ENCODE measurements at places on chromosomes 1 and 21.

- peak; percentile 35 for DNase-seq
Observed at GRCh38 chr1:85544689-85545215, 35.8 kb upstream of the CCN1 start.

GRCh38 chr1:236766506-236766905 is 28.6 kb upstream of the MTR start:
- no peak for DNase-seq

GRCh38 chr1:228953207-228953606 is 217.9 kb downstream of the RHOU start:
- DNase-seq = no peak

DNA sequence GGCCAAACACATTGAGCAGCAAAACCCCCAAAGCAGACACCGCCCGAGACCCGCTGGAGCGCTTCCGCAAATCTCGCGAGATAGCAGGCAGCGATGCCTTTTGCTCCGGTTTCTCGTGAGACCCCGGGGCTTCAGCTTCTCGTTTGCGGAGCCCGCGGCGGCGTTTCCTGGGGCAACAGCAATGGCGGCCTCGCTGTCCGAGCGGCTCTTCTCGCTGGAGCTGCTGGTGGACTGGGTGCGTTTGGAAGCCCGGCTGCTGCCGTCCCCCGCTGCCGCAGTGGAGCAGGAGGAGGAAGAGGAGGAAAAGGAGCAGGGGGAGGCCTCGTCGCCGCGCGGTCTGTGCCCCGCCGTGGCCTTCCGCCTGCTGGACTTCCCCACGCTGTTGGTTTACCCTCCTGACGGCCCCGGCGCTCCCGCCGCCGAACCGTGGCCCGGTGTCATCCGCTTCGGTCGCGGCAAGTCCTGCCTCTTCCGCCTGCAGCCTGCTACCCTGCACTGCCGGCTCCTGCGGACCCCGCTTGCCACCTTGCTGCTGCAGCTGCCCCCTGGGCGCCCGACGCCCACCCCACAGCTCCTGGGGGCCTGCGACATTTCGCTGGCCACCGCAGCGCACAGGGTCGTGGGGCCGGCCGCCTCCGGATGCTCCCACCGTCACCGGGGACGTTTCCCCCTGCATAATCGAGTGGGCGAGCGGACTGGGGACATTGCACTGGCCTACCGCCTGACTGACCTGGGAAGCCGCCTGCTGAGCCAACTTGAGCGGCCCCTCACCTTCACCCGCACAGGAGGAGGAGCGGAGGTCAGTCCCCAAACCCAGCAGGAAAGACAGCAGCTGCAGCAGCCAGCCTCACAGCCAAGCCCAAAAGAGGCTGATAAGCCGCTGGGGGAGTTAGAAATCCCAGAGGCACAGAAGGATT is at the start of gene MAP10:
TSS of gene MAP10 (plus strand) at position 148 of the 917 bp plus-strand sequence. CDS start at position 182, 34 bp downstream.
- peak; percentile 44 for DNase-seq

DNA sequence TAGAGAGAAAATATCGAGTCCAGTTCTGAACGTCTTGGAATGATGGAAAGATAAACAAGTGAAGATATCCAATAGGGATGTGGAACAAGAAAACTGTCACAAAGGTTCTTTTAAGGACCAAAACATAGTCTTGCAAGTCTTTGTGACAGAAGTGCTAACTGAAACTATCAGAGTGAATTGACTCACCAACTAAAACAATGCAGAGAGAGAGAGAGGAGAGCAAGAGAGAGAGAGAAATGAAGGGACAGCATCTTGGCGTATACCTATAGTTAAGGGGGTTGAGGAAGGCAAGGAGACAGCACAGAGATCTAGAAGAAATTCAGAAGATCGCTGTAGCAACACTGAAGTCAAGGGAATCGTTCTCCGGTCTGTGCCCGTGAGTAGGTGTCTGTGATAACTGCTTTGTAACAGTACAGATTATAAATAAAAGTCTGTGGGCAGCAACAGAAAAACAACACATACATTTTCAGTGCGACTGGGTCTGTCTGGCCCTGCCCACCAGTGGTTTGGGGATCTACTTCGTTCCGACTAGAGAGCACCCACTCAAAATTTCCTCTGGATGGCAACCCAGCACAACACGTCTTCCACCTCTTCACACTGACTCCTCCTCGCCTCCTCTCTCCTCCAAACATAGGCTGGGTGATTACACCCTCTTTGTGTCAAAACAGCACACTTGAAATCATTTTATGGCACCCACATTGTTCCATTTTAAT is 4.8 kb upstream of the COA6 start:
- no peak for DNase-seq

DNA sequence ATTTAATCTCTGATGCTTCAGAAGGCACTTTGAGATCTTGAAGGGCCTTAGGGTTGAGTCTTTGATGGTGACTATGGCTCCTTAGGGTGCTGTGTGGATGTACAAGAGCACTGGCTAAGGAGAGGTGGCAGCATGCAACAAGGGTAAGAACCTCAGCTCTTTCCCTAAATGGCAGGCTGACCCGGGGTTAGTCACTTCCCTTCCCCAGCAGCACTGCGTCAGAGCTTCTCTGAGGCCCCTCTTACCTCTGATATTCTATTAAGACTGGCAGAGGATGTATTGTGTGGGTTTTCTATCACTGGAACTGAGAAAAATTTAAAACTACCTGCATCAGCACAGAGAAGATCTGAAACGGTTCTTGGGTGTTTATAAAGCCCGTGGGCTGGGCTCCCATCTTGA is 11.8 kb downstream of the C1orf116 start:
- DNase-seq = no peak

DNA sequence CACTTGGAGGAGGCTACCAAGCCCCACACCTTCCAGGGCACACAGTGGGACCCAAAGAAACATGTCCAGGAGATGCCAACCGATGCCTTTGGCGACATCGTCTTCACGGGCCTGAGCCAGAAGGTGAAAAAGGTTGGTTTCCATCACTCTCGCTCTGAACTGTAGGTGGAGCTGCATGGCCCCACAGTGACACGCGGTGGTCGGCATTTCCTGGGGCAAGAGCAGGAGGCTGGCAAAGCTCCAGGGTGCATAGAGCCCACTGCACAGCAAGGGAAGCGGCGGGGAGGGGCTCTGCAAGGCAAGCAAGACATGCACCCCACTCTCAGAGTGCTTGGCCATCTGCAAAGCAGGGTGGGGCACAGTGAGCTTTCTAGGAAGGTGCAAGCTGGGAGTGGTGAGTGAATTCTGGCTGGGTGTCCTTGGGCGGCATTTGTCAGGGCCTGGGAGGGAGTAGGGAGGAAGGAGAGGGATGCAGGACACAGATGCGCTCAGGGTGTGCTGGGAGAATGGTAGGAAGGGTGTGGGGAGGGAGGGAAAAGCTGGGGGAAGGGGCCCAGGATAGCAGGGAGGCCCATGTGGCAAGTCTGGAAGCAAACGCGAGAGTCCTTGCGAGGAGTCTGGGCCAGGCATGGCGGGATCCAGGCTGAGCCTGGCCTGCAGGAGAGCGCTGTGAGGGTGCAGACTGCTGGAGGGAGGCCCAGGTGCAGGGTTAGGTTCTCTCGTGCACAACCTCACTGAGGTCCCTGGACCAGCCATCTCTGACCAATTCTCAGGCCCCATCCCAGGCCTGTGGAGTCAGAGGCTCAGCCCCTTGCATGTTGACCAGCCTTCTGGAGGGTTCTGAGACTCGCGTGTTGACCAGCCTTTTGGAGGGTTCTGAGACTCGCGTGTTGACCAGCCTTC is 11.0 kb downstream of the TRPM2 start:
- no peak for DNase-seq

DNA sequence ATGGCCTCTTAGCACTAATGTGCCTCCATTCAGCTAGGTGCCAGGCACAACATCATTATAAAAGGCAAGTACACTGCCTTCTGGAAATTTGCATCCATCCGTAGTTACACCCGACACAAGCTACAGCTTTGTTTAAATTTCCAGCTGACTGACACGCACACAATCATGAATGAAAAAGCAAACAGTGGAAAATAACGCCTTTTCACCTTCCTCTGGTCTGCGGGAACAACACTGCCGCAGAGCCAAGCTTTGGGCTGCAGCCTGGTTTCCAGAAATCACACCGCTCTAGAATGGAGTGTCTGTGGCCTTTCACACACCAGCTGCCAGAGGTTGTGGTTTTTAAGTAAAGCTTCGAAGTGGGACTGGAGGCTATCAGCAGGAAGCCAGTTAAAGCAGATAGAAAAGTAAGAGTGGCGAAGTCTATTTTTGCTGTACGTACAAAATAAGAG is 142.8 kb upstream of the COA6 start:
- DNase-seq = no peak

- no peak for DNase-seq
Observed at GRCh38 chr1:116861137-116861536, 48.6 kb upstream of the PTGFRN start.

Measured in smooth muscle cell of the brain vasculature (primary cell).